LHCN-M2 (cell line): ENCODE measurements at places on chromosomes 7 and 10. TPM values are rescaled to one million over a fixed set of nuclear protein-coding genes. Genes with fewer than 3 reads are reported as not detected.

- DNase-seq = no peak
Observed at GRCh38 chr10:128390596-128390995, 264.4 kb upstream of the MKI67 start.

GRCh38 chr7:19491821-19492452, 216.9 kb downstream of the POLR1F start:
- DNase-seq = peak; percentile 67

ITGA8 gene
- total RNA-seq = not detected in 2 replicates

OPN1SW gene
- 1.7 and 2.1 TPM in 2 replicates for total RNA-seq

- DNase-seq = no peak
Observed at GRCh38 chr7:112940314-112940732, 146.3 kb downstream of the GPR85 start.

ACTR3C gene
- not detected in 2 replicates for total RNA-seq

DNA sequence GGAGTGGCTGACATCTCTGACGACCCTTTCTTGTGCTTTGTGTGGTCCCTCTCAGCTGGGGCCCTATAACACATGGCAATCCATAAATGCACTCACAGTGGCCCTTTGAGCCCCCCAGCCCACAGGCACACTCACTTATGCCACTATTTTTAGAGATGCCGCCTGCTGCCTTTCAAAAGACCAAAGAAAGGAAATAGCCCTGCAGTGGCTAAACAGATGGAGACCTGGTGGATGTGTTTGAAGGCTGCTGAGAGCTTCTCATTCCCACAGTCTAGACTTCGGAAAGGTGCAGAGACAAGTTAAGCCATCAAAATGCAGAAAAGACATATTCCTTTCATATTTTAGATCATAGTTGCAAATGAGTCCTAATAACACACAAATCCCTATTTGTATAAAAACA, 42.0 kb upstream of the PDZD8 start:
- no peak for DNase-seq

GRCh38 chr7:137475966-137476365, 132.4 kb upstream of the PTN start:
- DNase-seq = peak; percentile 28

- DNase-seq = no peak
Observed at GRCh38 chr10:88466786-88467185, 116.3 kb downstream of the RNLS start.

SPAM1 gene
- not detected in 2 replicates for total RNA-seq

DNA sequence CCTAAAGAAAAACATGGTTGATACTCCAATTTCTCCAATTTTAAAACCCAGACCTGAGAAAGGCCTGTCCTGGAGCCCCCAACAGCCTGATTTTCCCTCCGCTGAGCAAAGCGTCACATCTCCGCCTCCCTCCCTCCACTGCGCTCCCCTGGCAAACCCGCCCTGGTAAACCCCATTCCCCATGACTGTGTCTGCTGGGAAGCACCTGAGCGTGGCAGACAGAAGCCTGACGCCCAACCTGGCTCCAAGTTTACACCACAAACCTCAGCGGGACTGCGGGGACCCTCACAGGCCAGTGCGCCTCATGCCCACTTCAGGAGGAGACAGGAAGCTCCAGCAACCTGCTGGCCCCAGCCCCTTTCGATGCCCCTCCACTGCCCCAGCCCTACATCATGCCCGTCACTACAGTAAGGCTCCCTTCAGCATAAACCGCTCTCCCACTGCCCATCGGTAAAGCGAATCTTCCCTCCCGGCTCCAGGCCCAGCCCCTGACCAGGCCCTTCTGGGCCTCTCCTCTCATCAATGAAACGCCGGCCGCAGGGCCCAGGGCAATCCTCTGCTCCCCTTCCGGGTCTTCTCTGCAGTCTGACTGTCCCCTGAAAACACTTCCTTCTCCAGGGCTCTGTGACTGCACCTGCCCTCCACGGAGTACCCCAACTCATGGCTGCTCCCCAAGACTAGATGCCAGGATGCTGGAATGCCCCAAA, 233.3 kb downstream of the MAD1L1 start:
- DNase-seq = no peak

- no peak for DNase-seq
Observed at GRCh38 chr10:47364911-47365310, 16.7 kb downstream of the RBP3 start.

LOXL4 gene
- 0.19 and 0.46 TPM in 2 replicates for total RNA-seq

- DNase-seq = no peak
Observed at GRCh38 chr7:51451751-51452476, 135.3 kb upstream of the COBL start.

- peak; percentile 11 for DNase-seq
Observed at GRCh38 chr7:141737118-141737835, 881 bp upstream of the SSBP1 start.

ST8SIA6 gene
- 0.32 and 0.57 TPM in 2 replicates for total RNA-seq

CNNM1 gene
- 0.17 and 0.32 TPM in 2 replicates for total RNA-seq

NODAL gene
- total RNA-seq = not detected in 2 replicates

GRID2IP gene
- total RNA-seq = not detected in 2 replicates
